ENCODE measurements at places on chromosomes 12 and 14.

DNA sequence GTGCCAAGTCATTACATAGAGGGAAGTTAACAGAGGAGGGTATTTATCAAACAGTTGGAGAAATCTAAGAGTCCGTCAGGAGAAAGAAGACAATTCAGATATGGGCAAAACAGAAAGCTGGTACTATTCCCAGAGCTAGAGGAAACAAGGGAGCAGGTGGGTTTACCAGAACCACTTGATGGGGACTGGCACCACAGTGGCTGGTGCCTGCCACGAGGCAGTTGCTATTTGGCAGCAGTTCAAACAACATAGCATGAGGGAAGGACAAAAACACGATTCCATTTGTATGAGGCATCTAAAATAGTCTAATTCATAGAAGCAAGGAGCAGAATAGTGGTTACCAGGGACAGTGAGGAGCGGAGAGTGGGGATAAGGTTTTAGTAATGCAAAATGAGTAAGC lies 24.6 kb upstream of the KLRD1 start:
- no peak for DNase-seq

DNA sequence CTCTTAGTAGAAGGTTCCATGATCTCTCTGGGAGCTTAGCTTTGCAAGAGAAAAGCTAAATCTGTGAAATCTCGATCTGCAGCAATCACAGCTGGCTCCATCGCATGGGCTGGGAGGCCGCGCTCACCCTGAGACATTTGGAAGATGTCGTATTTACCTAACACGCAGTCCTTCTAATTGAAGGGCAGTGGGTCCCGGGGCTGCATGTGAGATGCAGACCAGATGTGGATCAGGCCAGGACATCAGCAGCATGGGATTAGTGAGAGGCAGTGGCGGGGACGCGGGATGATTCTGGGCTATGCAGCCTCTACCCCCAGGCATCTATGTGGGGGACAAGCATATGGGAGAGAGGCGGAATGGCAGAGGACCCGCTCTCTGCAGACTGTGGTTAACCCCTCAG lies 312.4 kb upstream of the RTL1 start:
- DNase-seq, result no peak

DNA sequence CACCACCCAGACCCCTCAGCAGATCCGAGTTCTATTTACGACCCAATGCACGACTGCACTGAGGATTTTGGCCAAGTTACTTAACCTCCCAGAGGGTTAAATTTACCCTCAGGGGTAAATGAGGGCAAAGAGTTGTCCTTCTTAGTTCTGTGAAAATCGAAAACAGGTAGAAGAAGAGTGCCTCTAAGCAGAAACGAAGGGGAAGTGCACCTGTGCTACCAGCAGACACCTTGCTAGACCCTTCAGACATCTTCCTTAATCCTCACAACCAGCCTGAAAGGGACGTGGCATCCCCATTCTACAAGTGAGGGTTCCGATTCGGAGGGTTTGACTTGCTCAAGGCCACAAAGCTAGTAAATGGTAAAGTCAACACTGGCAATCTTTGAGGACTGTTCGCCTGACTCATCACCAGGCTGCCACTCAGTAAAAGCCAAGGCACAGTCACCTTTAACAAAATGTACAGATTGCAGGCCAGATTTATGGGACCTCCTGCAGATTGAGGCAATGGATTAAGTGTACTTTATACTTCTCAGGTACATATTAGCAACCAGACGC lies 1.6 kb downstream of the GSG1 start:
- no peak for DNase-seq

DNA sequence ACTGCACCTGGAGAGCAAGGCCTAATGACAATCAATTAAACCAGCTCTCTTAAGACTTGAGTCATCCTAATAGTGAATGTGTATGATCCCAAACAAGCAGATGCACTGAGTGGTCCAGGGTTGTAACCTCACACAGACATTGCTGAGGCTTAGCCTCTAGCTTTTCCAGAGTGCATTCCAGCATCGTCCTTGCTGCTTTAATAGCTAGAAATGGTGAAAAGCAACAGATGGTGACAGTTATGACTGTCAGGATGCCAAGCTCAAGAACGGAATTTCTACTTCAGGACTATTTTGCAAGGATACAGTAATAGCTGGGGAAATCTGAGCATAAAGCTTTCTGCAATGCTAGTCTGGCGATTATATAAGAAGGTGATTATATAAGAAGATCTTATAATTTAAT lies 34.6 kb downstream of the PTPRR start:
- no peak for DNase-seq

- no peak for DNase-seq
Measured at GRCh38 chr14:97116546-97116945, 319.4 kb downstream of the VRK1 start.

- no peak for DNase-seq
Measured at GRCh38 chr14:20801726-20802125, 918 bp downstream of the RNASE1 start.

DNA sequence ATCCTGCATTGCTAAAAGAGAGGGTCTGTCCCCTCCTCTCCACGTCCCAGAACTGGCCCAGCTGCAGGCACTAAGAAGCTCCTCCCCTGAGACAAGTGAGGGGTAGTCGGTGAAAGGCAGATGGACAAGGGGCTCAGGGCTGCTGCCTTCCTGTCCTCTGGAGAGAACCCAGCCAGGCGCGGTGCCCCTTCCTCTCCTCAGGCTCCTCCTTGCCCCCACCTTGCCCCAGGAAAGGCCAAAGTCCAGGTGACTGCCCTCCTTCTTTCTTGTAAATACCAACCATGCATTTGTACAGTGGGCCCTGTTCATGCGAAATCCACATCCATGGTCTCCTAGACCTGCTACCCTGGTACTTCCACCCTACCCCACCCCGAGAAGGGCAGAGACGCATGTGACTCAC lies 9.7 kb downstream of the PPP1R1A start:
- DNase-seq, result no peak

GRCh38 chr12:90360300-90360699 lies 594.7 kb downstream of the CCER1 start:
- DNase-seq, result no peak

- DNase-seq, result no peak
Measured at GRCh38 chr14:90985601-90986242, 74.7 kb downstream of the RPS6KA5 start.

DNA sequence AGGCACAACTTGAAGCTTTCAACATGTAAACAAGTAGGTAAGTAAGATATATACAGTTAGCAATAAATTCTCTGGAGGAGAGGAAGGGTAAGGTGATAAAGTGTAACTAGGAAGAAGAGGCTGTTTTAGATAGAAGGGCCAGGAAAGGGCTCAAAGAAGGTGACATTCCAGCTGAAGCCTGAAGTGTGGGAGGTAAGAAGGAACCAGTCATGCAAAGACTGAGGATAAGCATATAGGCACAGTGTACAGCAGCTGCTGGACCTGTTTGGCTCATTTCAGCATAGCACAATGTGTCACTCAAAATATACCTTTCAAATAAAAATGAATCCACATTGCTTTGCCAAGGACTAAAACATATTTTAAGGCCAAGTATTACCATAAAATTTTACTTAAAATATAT lies 28.6 kb upstream of the ARL1 start:
- DNase-seq, result no peak

GRCh38 chr14:48714366-48714765 lies 871.8 kb downstream of the RPS29 start:
- DNase-seq, result no peak

DNA sequence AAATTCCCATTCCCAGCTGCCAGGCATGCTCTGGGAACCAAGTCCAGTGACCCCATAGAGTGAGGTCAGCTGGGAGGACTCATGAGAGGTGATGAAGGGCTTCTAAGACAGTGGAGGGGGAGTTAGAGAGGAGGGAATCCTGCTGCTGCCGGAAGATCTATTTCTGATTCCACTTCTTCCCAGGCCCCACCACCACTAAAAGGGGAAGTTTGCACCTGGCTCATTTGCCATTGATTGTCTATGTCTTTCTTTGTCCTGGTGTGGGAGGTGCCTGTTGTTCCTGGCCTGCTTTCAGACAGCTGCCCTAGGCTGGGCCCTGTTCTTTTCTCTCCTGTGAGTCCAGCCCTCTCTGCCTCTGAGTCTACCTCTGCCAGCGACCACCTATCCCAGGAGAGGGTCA lies 3.0 kb upstream of the KRT6A start:
- no peak for DNase-seq

DNA sequence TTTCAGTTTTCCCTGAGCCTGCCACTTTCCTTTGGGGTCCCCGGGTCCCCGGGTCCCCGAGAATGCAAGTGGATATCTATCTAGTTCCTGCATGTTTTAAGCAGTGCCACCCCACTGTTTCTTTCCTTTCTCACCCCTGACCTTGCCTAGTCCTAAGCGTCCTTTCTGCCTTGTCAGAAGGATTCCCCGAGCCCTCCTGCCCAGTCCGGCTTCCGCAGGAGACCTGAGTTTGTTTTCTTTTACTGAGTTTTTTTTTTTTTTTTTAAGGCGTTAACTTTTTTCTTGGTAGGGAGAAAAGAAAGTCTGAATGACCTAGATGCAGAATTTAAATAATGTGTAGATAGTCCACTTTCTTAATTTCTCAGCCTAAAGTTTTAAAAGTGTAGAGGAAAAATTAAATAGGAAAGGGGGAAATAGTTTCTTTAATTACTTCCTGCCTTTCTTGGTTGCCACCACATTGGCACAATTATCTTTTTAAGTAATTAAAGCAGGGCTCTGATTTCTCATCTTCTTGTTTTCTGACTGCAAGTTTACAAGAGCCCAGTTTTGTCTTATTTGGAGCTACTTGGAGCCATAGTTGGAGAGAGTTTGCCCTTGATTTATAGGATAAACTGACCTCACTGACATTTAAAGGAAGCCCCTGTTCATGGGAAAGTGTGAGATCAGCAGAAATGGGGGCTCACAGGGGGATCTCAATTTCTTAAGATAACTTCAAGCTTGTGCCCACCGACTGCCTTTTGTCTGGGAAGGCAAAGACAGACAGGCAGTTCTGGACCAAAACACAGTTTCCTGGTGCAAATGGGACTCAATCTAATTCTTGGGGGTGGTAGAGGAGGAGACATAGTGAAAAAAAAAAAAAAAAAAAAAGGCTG lies 2.9 kb downstream of the PAX9 start:
- DNase-seq, result no peak

- no peak for DNase-seq
Measured at GRCh38 chr14:64826845-64827244, 52.9 kb downstream of the SPTB start.

GRCh38 chr14:39762576-39763401 lies 330.6 kb upstream of the FBXO33 start:
- peak; percentile 59 for DNase-seq

DNA sequence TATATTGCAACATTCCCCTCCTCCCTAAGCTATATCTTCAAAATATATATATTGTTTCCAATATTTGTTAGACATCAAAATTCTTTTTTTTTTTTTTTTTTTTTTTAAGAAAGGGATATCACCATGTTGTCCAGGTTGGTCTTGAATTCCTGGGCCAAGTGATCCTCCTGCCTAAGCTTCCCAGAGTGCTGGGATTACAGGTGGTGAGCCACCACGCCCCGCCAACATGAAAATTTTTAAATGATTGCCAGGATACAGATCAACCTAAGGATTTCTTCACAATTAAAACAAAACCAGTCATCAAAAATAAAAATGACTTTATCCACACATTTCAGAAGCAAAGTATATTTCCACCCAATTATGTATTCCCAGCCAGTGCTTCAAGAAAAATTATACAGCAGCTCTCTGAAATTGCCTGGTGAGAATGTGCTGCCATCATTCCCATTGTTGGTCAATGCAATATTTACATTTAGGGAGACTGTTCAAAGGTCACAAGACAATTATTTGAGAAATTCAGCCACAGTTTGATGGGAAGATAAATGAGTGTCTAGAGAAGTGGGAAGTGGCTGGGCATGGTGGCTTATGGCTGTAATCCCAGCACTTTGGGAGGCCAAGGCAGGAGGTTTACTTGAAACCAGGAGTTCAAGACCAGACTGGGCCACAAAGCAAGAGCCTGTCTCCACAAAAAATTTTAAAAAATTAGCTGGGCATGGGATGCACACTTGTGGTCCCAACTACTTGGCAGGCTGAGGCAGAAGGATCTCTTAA lies 141.7 kb upstream of the AMIGO2 start:
- peak; percentile 28 for DNase-seq

DNA sequence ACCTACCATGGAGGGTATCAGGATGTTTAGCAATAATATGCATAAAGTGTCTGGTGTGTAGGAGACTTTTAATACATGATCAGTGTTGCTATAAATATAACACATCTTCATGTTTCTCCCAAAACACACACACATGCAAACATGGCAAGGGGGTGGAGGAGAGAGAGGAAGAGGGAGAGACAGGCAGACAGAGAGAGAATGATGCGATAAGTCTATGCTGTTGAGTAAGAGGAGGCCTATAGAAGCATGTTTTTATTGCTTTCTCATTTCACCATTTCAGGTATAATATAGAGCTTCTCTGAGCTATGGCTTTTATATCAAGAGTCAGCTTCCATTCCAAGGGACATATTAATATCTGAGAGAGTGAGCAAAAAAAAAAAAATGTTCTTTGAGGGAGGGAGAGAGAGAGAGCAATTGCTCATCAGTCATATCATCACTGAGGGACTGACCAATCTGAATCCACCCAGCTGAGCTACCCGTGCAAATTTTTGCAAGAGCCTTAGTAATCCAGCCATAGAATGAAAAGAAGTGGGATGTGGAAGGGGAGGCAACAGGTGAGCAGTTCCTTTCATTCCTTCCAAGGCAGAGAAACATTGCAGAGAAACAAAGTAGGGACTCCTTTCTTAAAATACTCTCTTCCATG lies 54.8 kb upstream of the RASSF8 start:
- DNase-seq, result no peak

GRCh38 chr12:15323480-15323879 lies 1.2 kb downstream of the PTPRO start:
- no peak for DNase-seq

- peak; percentile 30 for DNase-seq
Measured at GRCh38 chr14:75877292-75877691, 104.5 kb downstream of the TGFB3 start.

DNA sequence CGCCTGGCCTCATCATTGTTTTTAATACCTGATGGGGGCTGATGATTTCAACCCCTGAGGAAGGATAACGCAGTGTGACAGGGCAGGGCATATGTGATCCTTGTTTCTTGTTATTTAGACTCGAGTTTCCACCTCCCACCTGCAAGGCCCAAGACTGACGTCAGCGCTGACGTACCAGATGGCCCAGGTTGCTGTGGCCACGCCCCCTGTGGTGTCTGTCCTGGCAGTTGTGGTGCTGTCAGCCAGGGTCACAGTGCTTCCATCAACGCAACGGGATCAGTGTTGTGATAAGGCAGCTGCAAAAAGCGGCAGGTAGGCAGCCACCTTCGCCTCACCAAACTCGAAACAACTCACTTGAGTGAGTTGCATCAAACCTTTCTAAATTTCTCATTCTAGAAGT lies 18.4 kb downstream of the DDX51 start:
- DNase-seq, result no peak

GRCh38 chr12:21718403-21718802 lies 56.1 kb downstream of the KCNJ8 start:
- DNase-seq, result no peak

GRCh38 chr14:104092931-104093365 lies 7.4 kb downstream of the ASPG start:
- no peak for DNase-seq

- DNase-seq, result no peak
Measured at GRCh38 chr12:121511916-121512315, 68.9 kb downstream of the KDM2B start.

DNA sequence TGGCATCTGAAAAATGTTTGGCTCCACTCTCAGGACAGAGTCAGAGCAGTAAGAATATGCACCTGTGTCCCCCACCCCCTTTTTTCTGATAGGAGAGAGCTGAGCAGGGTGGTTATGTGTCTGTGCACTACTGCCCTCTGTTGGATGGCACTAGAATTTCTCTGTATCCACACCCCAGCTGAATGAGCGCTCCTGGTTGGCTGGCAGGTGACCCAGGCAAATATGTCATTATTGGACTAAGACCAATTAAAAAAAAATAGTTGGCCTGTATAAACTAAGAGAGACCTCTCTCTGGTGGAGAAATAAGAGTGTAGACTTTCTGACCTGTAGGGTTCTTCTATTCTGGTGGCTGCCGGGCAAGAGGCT lies 107.0 kb downstream of the PTCSC3 start:
- peak; percentile 62 for DNase-seq
